ENCODE measurements at places on chromosomes 4 and X.

- DNase-seq = peak; percentile 13
These were observed 119.4 kb downstream of the AKAP4 start for GRCh38 chrX:50081282-50081889.

GRCh38 chrX:148530464-148531077 is 30.2 kb downstream of the AFF2 start:
- peak; percentile 35 for DNase-seq

GRCh38 chr4:39631700-39632079 is 7.0 kb downstream of the SMIM14 start:
- DNase-seq = no peak

GRCh38 chrX:154515966-154516655 is at the start of gene FAM3A:
FAM3A (minus strand) TSS chrX:154516232; CDS start chrX:154515772, 460 bp downstream.
- DNase-seq = peak; percentile 83

- DNase-seq = no peak
These were observed 250.2 kb downstream of the TENM3 start for GRCh38 chr4:182493377-182493776.

DNA sequence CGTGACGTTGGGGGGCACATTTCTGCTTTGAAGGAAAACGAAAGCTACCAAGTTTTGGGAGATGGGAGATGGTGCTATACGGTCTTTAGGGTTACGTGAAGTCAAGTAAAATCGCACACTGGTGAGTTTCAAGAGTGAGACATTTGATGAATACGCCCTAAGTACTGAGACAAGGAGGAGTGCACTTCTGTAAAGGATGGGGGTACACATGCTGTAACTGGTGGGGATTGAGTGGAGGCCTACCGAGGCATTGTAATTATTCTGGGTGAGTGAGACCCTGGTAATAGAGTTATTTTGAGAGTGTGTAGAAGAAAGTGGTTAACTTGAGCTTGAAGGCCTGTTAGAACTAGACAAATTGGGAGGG is 536 bp downstream of the SH3BGRL start:
- peak; percentile 32 for DNase-seq

- DNase-seq = no peak
These were observed 43.7 kb downstream of the FRMPD3 start for GRCh38 chrX:107493141-107493540.

DNA sequence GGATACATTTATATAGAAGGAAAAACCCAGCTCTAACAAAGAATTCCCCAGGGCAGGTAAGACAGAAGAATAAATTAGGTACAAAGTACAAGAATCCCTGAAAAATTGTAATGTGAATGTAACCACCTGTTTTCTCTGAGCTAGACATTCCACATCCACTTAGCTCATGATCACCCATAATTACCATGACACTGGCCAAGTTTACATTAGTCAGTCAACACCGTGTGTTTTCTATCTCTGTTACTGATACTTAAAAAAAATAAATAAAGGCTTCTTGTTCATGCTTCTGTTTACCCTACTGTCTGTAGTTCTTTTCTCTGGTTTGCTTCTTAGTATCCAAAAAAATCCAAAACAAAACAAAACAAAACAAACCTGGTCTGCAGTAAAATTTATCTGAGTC is 66.0 kb downstream of the CBLL2 start:
- DNase-seq = peak; percentile 36

DNA sequence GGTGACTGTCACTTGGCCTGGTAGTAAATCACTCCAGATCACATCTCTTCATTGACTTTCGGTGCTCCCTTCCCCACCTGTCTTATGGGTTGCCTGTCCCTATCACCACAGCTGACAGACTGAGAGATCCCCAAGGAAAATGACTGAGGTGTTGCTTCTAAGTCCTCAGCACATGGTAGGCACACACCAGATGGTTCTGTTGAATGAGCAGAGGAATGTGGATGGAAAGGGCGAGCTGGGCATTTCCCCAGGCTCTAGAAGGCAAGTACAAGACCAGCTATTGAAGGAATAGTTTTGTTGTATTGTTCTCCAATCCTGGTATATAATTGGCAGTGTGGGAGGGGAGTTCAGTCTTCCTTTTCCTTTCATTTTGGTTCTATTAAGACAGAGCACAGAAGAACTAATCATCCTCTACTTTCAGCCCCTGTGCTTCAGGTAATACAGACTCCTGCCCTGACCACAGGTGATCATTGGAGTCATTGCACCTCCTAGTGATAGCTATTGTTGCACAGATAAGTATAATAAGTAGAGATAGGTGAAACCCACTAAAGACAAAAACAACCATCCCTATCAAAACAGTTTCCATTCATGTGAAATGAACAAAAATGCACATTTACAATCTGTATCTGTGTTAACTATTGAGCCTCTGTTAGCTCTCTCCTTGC is 158.6 kb downstream of the TRAM1L1 start:
- DNase-seq = no peak

- no peak for DNase-seq
These were observed 31.5 kb downstream of the SMS start for GRCh38 chrX:21972046-21972445.

DNA sequence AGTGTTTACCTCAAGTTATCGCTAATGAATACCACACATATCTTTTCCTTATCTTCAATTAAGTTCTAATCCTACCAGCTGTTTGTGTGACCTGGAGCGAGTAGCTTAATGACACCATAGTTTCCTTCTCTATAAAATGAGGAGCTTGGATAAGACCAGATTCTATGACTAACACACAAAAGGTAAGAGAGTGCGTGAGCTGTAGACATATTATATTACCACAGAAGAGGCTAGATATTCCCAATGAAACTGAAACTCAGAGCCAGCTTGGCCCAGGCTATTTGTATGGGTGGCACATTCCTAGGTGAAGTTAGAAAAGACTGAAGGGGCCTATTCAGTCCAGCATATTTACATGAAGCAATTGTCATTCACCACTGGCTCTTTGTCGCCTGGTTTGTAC is 30.2 kb downstream of the ASB5 start:
- peak; percentile 9 for DNase-seq

GRCh38 chrX:33183361-33183760 is 28.0 kb downstream of the DMD start:
- peak; percentile 18 for DNase-seq

DNA sequence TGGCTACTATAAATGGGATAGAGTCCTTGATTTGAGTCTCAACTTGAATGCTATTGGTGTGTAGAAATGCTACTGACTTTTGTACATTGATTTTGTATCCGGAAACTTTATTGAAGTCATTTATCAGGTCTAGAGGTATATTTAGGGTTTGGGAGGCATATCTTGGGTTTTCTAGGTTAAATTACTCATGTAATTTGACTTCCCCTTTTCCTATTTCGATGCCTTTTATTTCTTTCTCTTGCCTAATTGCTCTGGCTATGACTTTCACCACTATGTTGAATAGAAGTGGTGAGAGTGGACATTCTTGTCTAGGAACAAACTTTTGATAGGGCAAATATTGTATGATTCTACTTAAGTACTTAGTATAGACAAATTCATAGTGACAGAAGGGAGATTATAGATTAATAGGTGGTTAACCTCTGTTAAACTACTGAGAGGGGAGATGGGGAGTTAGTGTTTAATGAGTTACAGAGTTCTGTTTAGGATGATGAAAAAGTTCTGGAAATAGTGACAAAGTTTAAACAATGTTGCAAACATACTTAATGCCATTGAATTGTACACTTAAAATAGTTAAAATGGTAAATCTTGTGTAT is 22.8 kb upstream of the HSPA4L start:
- DNase-seq = no peak

DNA sequence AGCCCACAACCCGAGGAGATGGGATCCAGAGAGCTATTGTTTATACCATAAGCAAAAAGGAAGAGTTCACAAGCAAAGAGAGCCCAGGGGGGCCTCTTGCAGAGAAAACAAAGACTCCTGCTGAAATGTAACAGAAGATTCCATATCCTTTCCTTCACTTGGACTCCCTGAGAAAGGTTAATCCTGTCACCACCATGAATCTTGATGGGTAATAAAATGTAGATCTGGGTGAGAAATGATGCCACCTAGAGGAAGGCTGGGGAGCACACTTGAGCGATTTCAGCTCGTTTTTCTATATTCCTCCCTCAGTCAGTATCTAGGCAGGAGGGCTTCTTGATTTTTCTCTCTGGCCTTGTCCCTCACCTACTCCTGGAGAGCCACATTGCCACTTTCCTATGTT is 10.2 kb upstream of the KCNE5 start:
- DNase-seq = peak; percentile 23

- DNase-seq = no peak
These were observed 6.1 kb downstream of the AKAP17A start for GRCh38 chrX:1597345-1598020.

GRCh38 chrX:97211070-97211469 is 327.4 kb downstream of the RPA4 start:
- peak; percentile 52 for DNase-seq

GRCh38 chr4:54700986-54701385 is 43.2 kb downstream of the KIT start:
- DNase-seq = no peak

DNA sequence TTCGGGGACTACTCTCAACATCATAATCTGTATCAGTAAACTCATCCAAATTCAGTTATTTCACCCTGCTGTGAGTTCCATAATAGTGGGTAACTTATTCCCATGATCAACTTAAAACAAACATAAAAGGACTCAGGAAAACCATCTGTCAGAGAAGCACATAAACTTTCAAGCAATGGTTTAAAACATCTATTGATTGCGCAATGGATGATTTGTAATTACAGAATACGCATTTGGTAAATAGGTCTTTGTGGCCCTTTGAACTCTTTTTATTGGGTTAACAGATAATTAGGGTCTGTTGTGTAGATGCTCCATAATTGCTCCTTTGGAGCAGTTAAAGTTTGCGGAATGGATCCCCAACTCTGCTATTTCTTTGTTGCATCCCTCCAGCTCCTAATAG is 115.3 kb downstream of the KIT start:
- DNase-seq = no peak

DNA sequence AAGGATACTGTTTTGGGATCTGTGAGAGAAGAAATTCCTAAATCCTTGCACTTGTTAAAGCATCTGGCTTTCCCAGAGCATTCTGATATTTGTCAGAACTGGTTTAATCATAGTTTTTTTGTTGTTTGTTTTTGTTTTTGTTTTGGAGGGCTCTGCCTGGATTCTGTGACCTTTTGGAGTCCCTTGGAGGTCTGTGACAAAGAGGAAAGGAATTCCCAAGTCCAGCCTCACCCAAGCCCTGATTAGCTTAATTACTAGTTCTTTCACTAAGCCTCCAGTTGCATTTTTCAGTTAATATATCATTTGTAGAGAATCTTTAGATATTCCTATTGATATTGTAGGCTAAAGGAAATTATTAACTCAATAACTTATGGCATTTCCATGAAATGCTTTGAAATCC is 711 bp downstream of the ACE2 start:
- DNase-seq = no peak

DNA sequence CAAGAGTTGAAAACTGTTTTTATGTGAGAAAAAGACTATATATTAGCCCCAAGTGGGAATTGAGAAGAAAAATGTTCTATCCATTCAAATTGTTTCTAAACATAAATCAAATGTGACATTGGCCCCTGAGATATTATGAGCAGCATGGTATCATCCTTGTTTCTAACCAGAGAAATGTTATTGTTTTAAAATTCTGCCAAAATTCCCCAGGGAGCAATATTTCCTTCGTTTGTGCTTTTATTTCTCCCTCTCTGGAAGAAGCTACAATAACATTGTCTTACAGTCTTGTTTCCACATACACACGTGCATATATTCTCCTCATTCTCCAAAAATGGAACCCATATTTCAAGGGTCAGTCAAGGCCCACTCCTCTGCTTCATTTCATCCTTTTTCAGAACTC is 46.7 kb downstream of the MAGEB17 start:
- peak; percentile 34 for DNase-seq

GRCh38 chr4:153021276-153021675 is 85.2 kb downstream of the FHDC1 start:
- DNase-seq = no peak

DNA sequence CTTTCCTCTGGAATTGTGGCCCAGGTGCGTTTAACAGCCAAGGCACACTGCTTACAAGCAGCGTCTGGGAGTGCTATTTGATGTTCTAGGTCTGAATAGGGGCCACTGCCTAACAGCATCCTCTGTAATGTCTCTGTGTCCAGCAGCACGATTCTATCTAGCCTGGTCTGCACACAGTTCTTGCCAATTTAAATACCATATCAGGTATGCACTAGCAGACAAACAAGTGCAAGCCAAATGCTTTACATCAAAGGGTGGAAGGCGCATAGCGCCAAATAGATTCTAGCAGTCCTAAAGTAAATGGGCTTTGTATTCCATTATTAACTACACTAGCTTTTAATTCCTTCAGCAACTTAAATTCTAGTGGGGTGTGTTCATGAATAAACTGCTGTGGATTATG is 15.8 kb upstream of the UGDH start:
- DNase-seq = no peak

DNA sequence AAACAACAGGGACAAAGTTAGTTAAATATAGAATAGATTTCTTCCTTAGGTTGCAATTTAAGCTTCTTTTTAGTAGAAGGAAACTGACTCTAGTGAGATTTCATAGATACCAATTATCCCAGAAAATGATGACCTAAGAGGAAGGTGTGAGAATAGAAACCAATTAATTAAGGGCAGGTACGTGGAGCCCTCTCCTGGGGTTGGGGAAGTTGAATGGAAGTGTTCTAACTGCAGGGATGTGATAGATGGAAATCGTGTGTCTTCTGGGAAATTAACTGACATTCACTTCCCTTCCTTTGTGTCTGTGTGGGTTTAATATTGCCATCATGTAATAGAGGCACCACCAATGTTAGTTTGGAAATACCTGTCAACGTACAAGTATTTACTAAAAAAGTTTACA is 204.1 kb upstream of the ANK2 start:
- DNase-seq = no peak

DNA sequence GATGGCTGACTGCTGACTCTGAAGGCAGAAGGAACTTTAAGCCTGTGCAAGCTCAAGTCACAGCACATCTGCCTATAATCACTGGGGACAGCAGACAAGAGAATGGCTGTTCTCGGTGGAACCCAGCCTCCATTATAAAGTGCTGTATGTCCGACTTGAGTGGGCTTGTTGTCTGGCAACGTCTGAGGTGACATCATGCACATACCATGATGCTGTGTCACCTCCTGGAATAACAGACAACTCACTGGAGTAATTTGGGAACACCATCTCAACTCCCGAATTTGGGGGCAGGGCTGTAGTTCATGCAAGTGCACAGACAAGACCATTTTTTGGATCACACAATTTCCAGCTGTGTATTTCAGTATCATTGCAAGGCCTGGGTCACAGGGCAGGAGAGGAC is 59.8 kb upstream of the GPM6B start:
- DNase-seq = peak; percentile 93

GRCh38 chrX:10990976-10991375 is 120.2 kb upstream of the HCCS start:
- no peak for DNase-seq

DNA sequence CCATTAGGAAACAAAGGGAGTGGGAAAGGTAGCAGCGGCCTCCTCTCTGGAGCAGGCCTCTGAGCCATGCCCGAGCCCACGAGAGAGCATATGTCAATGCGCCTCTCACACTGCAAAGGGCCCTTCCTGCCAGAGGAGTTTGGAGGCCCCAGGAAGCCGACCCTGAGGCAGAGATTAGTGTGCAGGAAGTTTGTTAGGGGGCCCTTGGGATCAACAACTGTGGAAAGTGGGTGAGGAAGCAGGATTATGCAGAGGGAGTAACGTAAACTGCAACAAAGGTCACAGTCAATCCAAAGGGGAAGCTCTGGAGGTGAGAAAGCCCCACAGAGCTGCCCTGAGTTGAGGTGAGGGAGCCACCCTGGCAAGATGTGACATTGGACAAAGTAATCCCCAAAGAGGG is 17.4 kb downstream of the RTL5 start:
- DNase-seq = no peak

GRCh38 chrX:77967631-77968030 is 1.8 kb downstream of the PGAM4 start:
- DNase-seq = no peak

GRCh38 chr4:114257501-114257900 is 278.1 kb upstream of the ARSJ start:
- peak; percentile 71 for DNase-seq
